ENCODE measurements at places on chromosomes 4 and X. TPM values are rescaled to one million over a fixed set of nuclear protein-coding genes. Genes with fewer than 3 reads are reported as not detected.

- no peak for DNase-seq
Measured at GRCh38 chr4:79442422-79442821, 34.4 kb upstream of the GK2 start.

GRCh38 chr4:40099010-40099409 is 42.4 kb downstream of the N4BP2 start:
- no peak for DNase-seq

DNA sequence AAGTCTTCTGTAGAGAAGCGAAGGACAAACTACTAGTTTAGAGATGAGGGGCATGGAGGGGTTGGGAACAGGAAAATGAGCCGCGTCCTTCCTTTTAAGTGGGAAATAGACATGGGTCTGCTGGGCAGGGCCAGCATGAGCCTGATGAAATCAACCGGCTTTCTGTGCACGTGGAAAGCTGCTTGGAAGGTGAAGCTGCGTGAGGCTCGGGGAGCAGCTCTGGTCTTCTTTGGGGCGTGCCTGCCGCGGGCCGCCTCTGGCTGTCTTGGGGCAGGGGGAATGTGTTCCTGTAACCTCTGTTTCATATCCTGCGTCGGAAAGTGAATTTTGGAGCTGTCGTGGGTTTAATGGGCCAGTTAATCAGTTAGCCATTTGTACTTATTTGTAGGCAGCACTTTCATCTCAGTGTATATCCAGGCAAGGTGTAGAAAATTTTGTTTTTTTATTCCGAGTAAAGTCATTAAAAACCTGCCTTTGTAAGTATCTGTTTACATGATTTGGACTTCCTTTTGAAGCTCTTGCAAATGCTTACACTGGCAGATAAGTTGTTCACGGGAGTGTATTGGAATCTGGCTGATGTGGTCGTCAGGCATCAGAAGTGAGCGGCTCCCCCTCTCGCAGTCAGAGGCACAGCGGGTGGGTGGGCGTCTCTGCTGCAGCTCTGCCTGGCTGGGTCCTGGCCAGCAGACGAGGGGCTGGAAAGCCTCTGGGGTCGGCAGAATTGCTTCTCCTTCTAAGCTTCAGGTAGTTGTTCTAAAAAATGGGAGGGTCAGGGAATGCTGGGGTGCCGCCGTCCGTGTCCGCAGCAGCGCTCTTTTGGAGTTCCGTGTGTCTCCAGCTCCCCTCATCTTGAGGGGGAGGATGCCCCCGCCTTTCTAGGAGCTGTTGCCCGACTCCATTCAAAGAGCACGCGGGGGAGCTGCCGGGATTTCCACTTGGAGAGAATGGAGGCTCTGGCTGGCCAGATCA is 70.5 kb upstream of the HGFAC start:
- DNase-seq: no peak

- DNase-seq: peak; percentile 83
Measured at GRCh38 chr4:94559351-94559806, 107.6 kb downstream of the PDLIM5 start.

DNA sequence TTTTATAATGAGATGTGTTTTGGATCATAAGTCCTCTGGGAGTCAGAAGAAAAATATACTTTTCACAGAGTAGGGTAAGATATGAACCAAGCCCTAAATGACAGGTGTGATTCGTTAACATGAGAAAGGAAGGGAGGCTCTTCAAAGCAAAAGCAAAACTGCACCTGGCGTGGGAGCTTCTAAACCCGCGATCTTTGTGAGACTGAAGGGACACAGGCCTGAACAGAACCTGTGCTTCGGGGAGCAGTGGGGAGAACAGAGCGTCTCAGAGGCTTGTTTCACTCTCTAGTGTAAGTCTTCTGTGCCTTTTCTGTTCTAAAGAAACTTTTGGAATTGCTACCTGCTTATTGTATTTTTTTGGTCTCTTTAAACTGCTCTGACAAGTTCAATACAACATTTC is 30.2 kb upstream of the CYP4V2 start:
- DNase-seq: no peak

DNA sequence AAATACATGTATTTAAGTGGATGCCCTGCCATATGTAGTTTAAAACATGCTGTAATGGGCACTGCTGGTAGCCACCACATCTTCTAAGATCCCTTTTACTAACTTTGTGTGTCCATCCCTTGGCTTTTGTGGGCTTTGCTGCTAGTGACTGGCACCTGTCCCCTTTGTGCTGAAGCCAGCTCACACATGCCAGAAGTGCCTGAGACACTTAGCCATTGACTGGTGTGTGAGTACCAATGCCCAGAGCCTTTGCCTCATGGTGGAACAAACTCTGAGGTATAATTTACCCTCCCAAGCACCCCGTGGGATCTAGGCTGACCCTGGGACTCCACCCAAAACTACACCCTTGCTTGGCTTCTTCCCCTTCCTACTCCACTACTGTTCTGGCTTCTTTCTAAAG is 33.0 kb downstream of the ARHGAP6 start:
- DNase-seq: no peak

- DNase-seq: peak; percentile 20
Measured at GRCh38 chr4:8435656-8436121, 4.8 kb downstream of the ACOX3 start.

DNA sequence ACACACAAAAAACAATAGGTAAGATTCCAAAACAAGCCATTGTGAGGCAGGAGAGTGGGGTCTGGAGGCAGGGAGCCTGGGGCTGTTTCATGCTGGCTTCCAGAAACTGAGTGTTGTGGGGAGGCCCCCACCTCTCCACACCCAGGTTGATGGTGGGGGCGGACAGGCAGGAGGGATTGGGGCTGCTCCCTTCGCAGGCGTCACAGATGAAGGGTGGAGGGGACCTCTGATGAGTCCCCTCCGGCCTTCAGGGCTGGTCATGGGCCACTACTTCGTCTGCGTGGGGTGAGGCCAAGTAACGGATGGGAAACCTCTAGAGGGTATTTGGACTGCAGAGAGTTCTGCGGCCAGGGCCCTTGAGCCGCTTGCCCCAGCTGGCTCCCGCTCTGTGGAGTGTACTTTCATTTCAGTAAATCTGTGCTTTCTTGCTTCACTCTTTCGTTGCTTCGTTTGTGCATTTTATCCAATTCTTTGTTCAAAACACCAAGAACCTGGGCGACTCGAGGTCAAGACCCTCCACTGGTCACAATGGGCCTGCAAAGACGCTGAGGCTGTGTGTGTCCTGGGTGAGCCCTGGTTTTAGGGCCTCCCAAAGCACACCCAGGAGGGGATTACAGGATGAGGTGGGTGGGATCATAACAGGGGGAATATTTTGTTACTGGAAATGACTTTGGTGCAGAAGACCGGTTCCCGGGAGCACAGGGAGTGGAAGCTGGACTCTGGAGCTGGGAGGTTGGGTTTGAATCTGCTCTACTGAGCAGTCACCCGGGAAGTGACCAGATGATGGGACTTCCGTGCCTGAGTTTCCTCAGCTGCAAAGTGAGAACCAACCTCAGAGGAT is 83.7 kb upstream of the ADRA2C start:
- DNase-seq: no peak

DNA sequence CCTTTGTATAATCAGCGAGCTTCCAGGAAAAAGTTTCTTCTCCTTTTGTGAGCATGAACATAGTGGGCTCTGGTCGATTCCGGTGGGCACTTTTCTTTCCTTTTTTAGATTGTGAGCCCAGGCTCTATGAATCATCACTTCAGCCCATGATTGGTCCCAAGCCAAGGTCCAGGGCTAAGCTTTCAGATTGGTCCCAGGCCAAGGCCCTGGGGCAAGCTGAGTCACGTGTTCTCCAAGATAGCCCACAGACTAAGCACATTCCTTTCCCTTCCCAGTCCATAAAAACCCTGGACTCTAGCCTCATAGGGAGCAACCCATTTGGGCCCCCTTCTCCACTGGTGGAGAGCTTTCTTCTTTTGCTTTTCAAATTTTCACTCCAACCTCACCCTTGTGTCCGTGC is 430.5 kb downstream of the NAP1L3 start:
- no peak for DNase-seq

The DRP2 gene
- 0.69 TPM for total RNA-seq

The BMP3 gene
- total RNA-seq: 1.5 TPM

The UGT2A1 gene
- total RNA-seq: 2.6 TPM

The AFM gene
- not detected for total RNA-seq

The SORBS2 gene
- total RNA-seq: 15.0 TPM

Measured in skin of body (tissue), 3 donors.